Activated CD4-positive, CD25-positive, alpha-beta regulatory T cell treated with anti-CD3 and anti-CD28 coated beads, Interleukin-2, amount 50 U/mL, for 72 hours (primary cell): ENCODE measurements at places on chromosomes 3 and 15.

- no peak for DNase-seq
Observed at GRCh38 chr3:181791056-181791955, 79.6 kb downstream of the SOX2 start.

DNA sequence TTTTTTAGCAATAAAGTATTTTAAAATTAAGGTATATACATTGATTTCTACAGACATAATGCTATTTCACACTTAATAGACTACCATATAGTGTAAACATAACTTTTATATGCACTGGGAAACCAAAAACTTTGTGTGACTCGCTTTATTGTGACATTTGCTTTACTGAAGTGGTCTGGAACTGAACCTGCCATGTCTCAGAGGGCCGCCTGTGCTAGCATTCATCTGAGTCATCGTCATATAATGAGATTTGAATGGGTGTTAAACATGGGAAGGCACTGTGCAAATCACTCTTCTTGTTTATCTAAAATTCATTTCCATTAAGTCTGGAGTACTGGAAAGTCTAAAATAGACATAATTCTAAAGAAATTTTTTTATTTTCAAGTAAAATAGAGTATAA lies 12.9 kb downstream of the EIF2AK4 start:
- DNase-seq, result no peak

DNA sequence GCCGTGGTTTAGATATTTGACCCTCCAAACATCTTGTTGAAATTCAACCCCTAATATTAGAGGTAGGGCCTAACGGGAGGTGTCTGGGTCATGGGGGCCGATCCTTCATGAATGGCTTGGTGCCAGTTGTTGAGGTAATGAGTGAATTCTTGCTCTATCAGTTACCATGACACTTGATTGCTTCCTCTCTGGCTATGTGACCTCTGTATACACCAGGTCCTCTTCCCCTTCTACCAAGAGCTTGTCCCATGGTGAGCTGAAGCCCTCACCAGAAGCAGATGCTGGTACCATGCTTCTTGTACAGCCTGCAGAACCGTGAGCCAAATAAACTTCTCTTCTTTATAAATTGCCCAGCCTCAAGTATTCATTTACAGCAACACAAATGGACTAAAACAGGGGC lies 41.8 kb upstream of the TIPARP start:
- DNase-seq, result no peak

DNA sequence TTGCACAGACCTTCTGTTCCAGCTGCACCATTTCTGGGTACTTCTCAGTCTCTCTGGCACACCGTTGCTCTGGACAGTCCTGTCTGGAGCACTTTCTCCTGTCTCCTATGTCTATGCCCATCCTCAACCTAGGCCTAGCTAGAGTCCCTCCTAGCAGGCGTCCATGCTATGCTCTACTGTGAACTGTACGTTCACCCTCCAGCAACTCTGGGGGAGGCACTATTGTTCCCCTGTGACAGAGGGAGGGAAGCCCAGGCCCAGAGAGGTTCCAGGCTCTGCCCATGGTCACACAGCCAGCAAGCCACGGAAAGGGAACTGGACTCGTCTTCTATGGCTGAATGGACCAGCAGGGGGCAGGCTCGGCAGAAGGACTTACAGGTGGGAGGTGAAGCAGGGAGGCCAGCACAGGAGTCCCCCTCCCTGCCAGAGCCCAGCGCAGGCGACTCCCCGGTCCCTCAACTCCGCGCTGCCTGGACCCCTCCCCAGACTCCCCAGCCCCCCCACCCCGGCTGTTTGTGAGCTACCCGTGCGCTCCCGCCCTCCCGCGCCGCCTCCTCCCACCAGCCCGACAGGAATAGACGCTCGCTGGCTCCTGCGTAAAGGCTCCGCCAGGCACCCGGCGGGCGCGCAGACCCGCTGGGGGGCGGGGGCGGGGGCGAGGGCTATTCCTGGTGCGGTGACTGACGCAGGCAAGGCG lies 1.7 kb upstream of the LINGO1 start:
- DNase-seq, result peak; percentile 64

DNA sequence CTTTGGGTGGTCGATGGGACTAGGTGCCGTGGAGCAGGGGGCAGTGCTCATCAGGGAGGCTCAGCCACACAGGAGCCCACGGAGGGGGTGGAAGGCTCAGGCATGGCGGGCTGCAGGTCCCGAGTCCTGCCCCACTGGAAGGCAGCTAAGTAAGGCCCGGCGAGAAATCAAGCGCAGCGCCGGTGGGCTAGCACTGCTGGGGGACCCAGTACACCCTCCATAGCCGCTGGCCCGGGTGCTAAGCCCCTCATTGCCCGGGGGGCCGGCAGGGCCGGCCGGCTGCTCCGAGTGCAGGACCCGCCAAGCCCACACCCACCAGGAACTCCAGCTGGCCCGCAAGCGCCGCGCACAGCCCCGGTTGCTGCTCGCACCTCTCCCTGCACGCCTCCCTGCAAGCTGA lies 19.1 kb downstream of the TP53BP1 start:
- DNase-seq, result no peak

DNA sequence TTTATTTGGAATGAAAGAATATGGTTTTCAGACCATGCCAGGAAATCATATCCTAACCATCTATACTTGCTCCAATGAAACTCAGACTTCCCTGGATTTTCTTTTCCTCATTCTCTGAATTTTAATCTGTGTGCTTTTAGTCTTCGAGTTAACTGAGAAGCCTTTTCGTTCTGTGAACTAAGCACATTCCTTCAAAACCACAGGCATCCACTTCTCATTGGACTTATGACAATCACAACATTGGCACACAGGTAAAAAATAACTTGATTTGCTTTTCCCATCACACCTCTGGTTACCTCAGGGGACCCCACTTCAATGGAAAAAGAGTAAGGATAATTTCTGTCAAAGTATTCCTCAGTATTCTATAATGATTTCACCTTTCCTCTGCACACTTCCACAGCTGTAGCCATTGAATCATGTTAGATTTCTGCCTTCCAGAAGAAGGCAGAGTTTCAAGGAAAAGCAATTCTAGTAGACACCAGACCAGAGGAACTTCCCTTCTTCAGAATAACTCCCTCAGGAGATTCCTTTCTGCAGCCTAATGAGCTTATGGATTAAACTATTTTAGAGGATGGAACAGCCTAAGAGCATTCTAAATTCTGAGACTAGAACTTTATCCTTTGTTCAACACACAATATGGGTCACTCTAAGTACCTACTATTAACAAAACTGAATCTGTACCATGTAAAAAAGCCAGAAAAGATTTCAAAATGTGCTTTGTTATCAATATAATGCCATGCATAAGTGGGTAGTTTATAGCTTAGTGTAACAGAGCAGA lies 15.9 kb downstream of the COMMD2 start:
- no peak for DNase-seq

DNA sequence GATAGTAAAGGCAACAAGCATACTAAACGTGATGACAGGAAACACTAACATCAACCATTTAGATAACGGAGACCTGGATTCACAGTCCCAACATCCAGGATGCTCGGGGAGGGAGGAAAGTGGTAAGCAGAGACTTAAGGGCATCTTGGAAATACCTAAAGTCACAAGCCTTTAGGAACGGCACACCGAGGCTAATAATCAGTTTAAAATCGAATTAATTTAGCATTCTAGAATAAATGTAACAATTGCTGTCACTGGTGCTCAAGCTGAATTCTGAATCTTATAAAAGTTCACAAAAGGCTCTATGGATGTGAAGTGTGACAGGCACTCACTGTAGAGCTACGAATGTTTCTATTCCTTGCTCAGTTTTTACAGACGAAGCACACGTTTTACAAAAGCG lies 1.3 kb downstream of the CD47 start:
- DNase-seq, result no peak

GRCh38 chr3:131957980-131958379 lies 76.8 kb downstream of the CPNE4 start:
- DNase-seq, result no peak

- DNase-seq, result no peak
Observed at GRCh38 chr15:36156879-36157427, 422.5 kb upstream of the CDIN1 start.

GRCh38 chr3:69121950-69122349 lies 445 bp downstream of the LMOD3 start:
- no peak for DNase-seq

GRCh38 chr3:66106788-66107187 lies 68.1 kb upstream of the MAGI1 start:
- no peak for DNase-seq

DNA sequence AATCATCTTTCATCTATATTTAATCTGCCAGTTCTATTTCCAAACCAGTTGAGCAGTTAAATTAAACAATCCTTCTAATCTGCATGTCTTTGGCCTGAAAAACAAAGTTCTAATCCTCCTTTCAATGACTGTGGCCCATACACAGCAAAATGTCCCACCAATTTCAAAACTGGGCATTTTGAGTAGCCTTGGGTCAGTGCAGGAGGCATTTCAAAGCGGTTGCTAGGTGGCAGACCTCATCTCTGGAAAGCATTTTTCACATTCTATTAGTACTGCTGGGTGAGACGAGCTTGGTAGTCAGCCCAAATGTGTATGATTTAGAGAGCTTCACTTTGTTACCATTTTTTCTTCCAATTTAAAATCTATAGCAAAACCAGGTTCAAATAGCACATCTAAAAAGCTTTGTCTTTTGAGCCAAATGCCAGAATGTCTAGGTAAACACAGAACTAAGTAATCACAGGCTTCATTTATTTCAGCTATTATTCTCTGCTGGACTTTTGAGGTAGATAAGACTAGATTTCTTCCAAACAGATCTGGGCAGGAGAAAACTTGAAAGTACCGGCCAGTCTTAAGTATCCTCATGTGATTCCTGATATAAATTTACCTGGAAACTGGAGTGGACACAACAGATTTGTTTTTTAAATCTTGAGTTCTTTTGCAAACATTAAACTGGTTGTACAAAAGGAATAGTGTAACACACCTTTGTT lies 8.9 kb upstream of the ARHGEF26 start:
- DNase-seq, result no peak

DNA sequence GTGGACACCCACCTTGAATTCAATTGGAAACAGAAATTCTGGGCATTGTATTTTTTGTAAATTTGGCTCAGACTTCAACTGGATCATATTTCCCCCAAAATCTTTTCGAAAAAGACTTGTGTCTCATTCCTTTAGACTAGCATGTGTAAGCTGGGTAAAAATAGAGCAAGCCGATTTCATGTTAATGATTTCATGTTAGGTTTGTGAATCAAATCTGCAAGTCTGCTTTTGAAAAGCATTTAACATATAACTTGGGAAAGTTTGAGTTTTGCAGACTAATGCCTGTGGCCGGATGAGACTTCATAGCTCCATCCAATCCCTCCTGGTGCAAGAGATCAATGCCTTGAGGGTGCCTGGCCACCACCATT lies 64.5 kb downstream of the FLNB start:
- no peak for DNase-seq

DNA sequence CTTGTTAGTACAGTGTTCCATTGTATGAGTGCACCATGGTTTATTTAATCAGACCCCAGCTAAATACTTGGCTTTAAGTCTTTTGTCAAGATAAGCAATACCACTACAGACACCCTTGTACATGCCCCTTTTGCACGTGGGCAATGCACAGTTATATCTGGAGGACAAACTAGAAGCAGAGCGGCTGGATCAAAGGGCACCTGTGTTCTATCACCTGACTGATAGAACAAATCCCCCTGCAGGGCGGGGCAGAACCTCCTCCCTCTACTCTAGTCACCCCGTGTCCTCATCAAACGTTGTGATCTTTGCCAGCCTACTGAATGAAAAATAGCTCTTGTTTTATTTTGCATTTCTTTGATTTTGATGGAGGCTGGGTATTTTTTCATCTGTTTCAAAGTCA lies 314.9 kb downstream of the TLE3 start:
- DNase-seq, result no peak

GRCh38 chr3:112751061-112751460 lies 95.6 kb downstream of the CD200R1L start:
- no peak for DNase-seq

DNA sequence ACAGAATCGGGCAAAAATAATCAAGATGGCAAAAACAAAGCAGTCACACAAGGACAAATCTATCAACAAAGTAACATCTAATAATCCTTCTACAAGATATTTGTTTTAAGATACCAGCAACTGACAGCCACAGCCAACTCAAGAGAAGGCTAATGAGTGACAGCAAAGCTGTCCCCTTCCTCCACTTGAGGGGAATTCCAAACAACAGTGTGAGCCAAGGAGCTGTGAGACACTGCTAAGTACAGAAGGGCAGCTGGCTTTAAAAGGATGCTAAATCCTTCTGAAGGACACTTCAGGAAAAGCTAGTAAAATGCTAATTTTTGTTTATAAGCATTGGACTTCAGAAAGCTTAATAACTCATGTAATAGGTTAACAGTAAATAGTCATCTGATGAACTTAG lies 120.3 kb upstream of the GOLGA8J start:
- DNase-seq, result no peak

DNA sequence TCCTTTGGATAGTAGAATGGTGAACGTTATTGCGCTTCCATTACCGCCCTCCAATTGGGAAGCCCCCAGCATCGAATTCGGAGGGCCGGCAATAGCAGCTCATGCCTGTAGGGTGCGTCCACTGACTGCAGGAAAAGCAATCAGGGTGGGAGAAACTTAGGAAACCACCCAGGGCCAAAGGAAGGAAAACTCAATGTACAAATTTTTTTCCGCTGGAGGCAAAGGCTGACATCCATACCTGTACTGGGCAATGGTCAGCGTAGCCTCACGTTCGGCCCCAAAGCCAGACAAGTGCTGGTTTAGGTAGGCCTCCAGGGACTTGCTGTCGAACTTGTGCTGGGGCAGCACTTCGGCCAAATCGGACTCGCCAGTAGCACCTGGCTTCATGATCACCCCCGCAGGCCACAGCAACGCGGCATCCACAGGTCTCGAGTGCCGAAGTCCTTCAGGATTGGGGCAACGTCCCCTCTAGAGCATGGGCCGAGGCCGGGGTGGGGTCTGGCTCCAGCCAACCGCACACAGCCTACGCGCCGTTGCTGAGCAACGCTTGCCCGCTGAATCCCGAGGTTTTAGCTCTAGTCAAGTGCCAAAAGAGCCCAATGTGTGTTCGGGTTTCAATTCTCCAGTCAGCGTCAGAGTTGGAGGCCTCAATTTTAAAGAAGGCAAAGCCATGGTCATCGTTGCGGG lies at the start of gene ACAD11:
TSS of gene ACAD11 (minus strand) at position 445 of the 687 bp plus-strand sequence. CDS start at position 387, 58 bp downstream.
- peak; percentile 49 for DNase-seq

DNA sequence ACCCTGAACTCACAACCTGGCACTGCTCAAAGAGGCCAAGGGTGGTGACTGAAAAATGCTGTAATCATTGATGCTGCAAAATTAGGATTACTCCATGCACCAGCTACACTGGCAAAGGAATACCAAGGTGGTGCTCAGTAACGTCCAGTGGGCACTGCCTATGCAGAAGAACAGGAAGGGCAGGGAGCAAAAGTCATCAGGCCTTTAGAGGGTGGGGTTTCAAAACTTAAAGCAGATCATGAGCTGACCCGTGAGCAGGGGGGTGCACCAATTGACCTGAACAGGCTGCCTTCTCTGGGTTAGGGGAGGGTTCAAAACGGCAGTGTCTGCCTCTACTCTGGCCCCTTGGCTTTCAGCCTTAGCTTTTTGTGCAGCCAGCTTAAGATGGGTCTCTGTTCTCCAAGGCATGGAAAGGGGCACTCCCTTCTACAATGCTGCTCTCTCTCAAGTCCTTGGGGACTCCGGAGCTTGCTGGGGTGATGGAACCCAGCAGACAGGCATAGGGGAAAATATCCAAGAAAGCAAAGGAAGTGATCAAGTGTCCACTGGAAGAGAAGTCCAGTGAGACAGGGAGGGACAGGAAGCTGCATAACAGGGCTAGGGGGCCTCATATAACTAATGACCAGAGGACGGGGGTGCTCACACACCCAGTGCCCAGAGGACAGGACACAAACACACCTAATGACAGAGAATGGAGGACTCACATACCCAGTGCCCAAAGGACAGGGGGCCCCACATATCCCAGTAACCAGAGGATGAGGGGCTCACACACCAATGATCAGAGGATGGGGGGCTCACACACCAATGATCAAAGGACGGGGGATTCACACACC lies 11.4 kb downstream of the RAB6B start:
- no peak for DNase-seq
